ENCODE measurements at places on chromosomes 5 and 9.
A peak's percentile ranks its signal among the peaks of the same experiment; 100 is the strongest.

DNA sequence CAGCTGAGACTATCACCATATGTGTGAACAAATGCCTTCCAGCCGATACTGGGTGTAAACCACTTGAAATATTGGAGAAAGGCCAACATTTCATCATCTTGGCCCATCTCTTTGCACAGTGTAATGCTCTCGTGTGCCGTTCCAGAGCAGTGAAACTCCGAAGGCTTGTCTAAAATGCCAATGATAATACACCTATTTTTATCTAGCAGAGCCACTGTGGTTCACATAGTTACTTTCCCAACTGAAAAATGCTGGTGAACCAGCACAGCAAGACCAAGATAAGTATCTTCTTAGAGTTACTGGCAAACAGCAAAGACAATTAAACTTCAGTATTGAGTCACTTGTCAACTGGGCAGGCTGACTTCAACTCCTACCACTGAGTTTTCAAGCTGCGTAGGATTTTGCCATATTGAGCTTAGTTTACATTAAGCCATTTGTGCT lies 379.9 kb upstream of the ACTBL2 start:
- DNase-seq = no peak

- DNase-seq = no peak
Observed at GRCh38 chr5:159463590-159464321, 133.5 kb upstream of the IL12B start.

- DNase-seq = no peak
Observed at GRCh38 chr5:94544031-94544650, 74.3 kb downstream of the KIAA0825 start.

DNA sequence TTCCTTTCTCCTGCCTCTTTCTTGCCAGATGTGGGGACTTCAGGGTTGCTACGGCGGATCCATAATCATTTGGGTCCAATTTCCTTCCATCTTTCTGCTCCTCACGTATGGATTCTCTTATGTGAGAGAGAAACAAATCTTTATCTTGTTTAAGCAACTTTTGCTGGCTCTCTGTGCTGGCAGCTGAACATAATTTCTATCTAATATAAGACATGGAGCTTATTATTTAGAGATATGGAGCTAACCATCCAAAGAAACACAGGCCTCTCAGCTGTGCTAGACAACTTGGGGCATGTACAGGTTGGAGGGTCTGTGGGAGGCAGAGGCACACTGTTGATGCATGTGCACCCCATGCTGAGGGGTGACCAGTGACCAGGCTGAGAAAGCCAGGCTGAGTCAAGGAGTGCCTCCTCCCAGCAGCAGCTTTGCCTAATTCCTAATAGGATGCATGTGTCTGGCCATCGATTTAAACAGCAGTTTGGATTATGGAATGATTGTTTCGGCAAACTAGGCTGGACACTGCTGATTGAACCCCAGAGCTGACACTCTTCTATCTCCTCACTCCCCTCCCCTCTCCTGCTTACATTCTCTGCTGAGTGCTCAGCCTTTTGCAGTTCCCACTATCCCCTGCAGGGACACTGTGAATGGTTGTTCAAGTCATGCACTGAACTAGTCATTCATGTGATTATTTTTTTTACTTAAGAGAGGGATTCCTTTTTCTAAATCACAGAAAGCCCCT lies 195.8 kb downstream of the ERCC6L2 start:
- peak; percentile 34 for DNase-seq

DNA sequence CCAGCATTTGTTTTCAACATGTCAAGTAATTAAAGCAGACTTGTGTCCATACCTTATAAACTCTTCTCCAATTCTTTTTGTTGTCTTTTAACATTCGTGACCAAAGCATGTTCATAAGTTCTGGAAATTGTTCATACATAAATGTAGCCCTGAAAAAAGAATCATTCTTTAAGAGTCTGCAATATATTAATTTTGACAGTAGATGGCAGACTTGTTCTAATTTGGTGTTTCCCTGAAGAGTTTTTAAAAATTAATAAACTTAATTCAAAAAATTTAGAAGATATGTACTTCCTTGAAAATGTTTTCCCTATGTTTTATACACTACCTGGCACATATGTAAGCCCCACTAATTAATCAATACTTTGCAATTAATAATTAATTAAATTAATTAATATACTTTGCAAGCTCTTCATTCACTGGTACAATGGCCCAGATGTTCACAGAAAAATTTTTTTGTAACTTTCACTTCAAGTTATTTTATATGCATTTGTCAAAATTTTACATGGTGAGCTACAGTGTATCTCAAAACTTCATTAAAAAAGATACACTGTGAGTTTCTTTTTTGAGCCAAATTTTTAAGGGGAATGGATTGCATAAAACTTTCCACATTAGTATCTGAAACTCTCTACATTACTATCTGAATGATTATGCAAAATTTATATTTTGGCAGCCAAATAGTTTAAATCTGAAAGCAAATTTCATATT lies 42.1 kb downstream of the CLINT1 start:
- DNase-seq = peak; percentile 21

DNA sequence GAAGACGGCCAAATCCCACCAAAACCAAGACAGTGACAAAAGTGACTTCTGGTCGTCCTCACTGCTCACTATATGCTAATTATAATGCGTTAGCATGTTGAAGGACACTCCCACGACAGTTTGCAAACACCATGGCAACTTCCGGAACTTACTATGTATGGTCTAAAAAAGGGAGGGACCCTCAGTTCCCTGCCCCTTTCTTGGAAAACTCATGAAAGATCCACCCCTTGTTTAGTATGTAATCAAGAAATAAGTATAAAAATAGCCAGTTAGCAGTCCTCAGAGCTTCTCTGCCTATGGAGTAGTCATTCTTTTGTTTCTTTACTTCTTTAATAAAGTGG lies 9.5 kb downstream of the FCN2 start:
- no peak for DNase-seq

GRCh38 chr9:136725612-136726011 lies 13.2 kb downstream of the DIPK1B start:
- no peak for DNase-seq

DNA sequence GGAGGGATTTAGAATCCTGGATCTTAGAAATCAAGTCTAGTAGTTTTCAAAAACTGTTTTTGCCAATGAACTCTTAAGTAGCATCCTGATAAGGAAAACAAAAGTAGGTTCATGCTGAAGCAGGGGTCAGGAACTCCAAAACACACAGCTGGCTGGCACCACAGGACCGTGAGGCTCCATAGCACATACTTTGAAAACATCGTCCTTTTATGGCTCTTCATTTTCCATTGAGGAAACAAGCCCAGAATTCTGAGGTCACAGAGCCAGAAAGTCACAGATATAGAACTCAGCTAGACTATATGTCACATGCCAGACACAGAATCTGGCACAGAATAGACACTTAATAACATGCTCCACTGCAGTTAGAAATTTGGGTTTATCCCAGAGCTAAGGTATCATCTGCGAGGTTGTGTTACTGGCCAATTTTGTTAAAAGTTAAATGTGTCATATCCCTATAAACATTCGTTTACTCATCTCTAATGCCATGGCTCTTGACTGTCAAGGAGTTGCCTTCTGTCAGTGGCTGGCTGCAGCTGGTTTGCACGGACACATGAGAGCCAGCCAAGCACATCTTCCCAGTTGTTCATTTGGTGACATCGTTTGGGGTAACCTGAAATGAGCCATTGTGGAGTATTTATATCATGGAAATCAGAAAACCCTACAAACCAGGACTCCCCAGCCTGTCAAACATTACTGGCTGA lies 58.8 kb downstream of the FAM78A start:
- no peak for DNase-seq

Data from Jurkat, Clone E6-1 (cell line).